ENCODE measurements at places on chromosomes 2 and 18.
A peak's percentile ranks its signal among the peaks of the same experiment; 100 is the strongest.

DNA sequence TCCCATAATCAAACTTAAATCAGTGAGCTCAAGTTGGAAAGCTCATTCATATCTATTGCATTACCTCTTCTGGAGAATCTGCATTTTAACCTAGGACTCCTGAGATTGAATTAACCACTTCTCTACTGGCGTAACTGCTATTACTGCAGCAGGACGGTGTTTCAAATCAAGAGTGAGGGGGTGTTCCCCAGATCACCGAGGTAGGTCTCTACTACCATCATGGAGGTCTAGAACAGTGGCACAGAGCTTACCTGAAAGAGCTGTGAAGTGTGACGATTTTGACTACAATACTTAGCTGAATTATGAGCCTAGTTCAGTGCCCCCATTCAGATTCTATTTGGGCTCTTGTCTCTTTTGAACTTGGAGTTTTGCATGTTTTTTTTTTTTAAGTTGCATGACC lies 119.5 kb downstream of the POLE4 start:
- no peak for DNase-seq

DNA sequence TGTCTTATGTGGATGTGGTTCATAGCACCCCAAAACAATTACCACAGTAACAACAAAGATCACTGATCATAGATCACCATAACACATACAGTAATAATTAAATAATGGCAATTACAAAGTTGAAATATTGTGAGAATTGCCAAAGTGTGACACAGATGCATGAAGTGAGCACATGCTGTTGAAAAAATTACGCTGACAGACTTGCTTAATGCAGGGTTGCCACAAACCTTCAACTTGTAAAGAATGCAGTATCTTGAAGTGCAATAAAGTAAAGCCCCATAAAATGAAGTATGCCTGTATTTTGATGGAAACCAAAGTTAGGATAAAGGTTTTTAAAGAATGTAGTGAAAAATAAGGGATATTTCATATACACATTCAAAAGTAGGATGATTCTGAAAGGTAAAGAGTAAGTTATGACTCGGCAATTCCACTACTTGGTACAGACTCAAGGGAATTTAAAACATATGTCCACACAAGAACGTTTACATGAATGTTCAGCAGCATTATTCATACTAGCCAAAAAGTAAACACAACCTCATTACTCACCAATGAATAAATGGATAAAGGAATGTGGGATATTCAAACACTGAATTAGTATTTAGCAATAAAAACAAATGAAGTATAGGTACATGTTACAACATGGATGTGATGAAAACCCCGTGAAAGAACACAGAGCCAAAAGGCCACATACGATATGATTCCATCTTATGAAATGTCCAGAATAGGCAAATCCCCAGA lies 61.6 kb downstream of the SCN9A start:
- DNase-seq, result no peak

GRCh38 chr18:45802814-45803492 lies 22.5 kb upstream of the SIGLEC15 start:
- DNase-seq, result no peak

DNA sequence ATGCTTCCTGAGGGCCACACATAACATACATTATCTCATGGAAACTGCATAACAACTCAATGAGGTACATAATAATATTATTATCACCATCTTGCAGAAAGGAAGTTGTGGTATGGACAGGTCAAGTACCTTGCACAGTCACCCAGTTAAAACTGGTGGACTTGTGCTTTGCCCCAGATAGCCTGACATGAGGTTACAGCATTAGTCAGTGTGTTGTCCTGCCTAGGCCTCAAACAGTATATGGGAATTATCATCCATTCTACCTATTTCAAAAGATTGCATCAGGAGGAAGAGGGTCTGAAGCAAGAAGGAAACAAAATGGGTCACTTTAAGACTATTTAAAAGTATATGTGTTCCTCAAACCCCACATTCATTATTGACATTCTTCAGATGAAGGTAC lies 5.4 kb upstream of the ANTXR1 start:
- DNase-seq, result no peak

DNA sequence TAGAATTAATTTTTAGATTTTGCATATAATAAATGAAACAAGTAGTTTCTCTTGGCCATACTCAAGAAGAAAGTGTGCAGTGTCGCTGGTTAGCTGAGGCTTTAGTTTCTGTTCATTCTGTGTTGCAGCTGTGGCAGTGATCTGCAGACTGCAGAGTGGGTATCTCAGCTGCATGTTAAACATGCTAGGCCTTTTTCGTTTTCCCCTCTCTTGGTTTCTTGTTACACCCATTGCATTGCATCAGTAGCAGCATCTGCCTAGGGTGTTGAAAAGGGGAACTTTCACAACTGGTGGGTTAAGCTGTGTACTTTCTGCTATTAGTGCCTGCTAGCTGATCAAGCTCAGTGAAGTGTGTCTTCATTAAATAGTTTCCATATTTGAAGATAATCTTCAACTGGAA lies 51.3 kb downstream of the ACSL3 start:
- DNase-seq, result peak; percentile 45

DNA sequence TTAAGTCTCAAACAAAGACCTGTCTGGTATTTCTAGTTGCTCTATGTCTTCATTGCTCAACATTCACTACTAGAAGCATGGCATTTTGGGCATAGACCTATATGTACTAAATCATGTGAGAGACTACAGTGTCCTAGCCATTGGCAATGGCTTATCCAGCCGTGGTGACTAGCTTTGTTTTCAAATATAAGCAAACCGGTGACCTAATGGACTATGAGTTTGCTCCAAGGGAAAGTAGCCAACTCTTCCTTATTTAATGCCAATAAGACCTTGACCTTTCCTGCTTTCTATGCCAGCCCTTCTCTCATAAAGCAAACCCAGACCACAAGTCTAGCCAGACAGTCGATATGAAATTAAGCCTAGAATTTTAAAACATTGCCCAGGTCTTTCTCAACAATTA lies 113.7 kb upstream of the CREB1 start:
- DNase-seq, result no peak

DNA sequence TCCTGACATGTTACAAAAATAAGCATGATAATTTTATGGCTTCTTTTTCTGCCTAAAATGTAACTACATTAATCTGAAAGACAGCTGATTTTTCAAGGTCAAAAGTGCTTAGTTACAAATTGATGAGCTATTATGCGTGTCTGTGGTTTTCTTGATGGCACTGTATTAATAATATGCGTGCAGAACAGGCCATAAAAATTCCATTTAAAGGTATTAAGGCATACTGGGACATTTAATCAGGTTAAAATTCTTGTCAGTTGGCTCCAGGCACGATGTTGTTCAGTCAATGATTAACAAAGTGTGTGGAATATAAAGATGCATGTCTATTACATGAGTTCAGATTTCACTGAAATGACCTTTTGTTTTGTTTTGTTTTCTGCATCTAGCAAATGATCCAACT lies 420.1 kb upstream of the ZNF804A start:
- no peak for DNase-seq

DNA sequence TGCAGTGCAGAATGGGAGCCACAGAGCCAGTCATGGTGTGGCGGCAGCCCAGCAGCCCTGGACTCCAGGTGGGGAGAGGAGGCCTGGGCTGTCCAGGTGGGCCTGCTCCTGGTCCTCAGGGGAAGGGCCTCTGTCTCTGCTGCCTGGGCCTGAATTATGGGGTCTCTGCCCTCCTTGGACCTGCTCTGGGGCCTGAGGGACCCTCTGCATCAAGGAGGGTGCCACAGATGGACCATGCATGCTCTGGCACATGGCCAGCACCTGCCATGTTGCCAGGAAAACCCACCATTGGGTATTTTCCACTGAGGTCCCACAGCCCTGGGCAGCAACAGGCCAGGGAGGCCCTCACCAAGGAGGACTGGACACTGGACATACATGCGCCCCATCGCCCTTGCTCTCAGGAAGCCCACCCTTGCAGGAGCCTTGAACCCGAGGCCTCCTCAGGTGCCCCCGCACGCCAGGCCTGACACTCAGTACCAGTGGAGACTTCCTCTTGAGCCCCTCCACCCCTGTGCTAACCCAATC lies 107.1 kb downstream of the NDUFA10 start:
- no peak for DNase-seq

- DNase-seq, result peak; percentile 40
Measured at GRCh38 chr2:66017763-66018162, 417.2 kb upstream of the MEIS1 start.

DNA sequence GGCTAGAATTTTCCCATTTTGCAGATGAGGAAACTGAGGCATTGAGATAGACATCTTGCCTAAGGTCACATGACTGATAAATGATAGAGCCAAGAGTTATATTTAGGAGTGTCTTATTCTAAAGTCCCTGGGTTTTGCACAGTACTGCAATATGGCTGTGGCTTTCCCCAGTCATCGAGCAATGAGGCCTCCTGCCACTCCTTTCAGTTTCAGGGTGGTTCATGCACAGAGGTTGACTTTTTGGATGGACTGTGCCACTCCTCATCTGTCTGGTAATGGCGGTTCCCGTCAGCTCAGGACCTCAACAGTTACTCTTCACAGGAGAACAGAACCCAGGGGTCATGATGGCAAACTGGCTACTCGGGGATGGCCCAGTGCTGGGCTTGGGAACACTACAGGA lies 131.1 kb downstream of the ACKR3 start:
- DNase-seq, result no peak

- DNase-seq, result no peak
Measured at GRCh38 chr18:26470011-26470637, 78.2 kb downstream of the KCTD1 start.

DNA sequence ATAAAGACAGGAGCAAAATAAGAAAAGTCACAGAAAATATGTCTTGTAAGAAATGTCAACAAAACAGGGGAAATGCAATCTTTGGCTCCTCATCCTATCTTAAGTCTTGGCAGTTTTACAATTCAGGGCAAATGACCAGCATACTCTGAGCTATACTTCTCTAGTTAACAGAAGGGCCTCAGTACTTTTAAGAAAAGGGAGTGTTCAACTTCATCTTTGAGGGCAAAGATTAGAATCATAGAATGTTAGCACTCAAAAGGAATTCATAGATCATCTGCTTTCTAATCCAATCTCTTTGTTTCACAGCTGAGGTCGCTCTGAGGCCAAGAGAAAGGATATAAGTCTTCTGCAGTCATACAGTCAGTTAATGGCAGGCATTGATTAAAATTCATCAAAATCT lies 174.0 kb upstream of the NT5C1B start:
- DNase-seq, result no peak

GRCh38 chr2:150476809-150477302 lies 10.6 kb downstream of the RND3 start:
- DNase-seq, result no peak

GRCh38 chr18:22983175-22983574 lies 50.0 kb downstream of the RBBP8 start:
- DNase-seq, result no peak

DNA sequence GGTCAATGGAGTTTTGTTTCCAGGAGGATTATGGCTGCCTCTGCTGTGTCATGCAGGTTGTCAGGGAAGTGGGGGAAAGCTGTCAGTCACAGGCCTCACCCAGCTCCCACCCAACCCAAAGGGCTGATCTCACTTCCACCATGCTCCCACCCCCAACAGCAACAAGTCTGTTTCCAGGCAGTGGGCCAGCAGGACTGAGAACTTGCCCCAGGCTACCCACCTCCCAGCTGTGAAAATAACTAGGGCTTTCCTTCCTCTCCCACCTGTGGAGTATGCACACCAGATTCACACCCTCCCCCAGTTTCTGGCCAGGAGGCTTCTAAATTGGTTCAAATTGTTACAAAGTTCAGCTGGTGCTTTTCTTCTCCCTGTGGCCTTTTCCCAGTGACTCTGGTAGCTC lies 95.6 kb upstream of the ACVR1 start:
- DNase-seq, result no peak

DNA sequence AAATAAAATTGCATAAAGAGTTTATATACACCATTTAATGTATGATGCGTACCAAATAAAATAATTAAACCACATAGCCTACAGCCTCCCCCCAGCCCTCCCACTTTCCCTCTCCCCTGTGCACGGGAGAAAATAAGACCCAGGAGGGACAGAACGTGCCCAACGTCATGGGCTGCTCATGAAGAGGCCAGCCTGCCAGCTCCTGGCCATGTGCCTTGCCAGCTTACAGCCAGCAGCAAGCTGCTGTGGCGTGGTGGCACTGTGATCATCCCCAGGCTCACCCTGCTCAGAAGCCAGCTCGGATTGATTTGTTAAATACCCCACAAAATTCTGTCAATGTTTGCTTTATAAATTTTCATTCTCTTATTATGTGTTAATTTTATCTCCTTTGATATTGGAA lies 7.6 kb downstream of the GPR148 start:
- DNase-seq, result no peak

DNA sequence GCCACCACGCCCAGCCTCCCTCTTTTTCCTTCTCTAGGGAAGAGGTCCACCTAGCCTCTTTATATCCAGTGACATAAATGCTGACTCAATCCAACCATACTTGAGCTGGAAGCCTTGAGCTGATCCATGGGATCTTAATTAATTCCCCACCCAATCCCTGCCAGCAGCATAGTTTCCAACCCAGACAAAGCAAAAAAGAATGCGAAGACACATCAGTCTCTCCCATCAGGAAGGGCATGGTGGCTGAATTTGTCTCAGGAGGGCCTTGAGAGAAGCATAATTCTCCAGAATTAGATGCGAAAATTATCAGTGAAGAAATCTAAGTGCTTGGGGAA lies 22.5 kb downstream of the CASP10 start:
- no peak for DNase-seq

- DNase-seq, result no peak
Measured at GRCh38 chr2:1461507-1462390, 48.5 kb downstream of the TPO start.

GRCh38 chr18:51266773-51267172 lies 69.3 kb upstream of the MEX3C start:
- DNase-seq, result no peak

GRCh38 chr2:32342801-32343200 lies 14.0 kb upstream of the BIRC6 start:
- DNase-seq, result no peak

DNA sequence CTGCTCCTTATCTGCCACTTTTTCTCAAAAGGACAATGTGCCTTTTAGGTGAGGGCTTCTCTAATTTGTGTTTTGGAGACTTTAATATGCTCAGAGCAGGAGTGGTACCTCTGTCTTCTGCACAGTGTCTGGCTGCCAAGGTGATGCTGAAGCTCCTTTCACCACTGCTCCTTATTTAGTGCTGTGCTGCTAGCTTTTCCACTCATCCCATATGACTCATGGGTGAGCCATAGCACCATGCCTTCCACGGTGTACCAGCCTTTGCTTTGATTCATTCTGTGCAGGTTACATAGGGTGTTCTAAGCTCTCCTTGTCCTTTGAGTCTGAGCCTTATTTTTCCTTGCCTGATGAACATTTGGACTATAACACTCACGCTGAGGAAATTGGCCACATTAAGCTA lies 202.4 kb downstream of the ARL6IP6 start:
- no peak for DNase-seq

GRCh38 chr2:53884883-53885282 lies 25.1 kb upstream of the GPR75 start:
- DNase-seq, result no peak

DNA sequence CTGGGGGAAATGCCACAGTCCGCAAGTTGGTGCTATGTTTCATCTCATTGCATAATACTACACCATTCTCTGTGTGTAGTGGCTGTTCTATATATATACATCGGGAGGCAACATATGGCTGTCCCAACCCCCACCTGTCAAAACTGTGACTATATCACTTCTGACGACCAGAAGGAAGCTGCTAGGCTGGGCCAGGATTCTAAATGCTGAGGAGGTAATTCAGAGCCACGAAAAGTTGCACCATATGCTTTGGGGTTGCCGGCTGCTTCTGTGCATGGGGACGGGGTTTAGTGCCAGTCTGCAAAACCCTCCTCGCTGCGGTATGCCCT lies 117.3 kb downstream of the MSH2 start:
- DNase-seq, result no peak

GRCh38 chr2:3222636-3223035 lies 155.0 kb downstream of the EIPR1 start:
- no peak for DNase-seq

- DNase-seq, result no peak
Measured at GRCh38 chr2:65846989-65847678, 414.7 kb upstream of the SPRED2 start.
